Activated CD4-positive, alpha-beta T cell treated with anti-CD3 and anti-CD28 coated beads for 48 hours (primary cell): ENCODE measurements at places on chromosomes 4 and X.
A peak's percentile ranks its signal among the peaks of the same experiment; 100 is the strongest.

DNA sequence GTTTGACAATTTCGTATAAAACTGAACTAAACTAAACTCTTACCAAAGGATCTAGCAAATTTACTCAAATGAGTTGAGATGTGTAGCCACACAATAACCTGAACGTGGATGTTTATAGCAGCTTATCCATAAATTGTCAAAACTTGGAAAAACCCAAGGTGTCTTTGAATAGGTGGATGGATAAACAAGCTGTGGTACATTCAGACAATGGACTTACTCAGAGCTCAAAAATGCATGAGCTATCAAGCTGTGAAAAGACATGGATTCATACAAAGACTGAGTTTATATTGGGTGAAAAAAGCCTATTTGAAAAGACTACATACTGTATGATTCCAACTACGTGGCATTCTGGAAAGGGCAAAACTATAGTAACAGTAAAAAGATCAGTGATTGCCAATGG, 69.5 kb downstream of the LARP1B start:
- DNase-seq = no peak

GRCh38 chrX:134929808-134930207, 61.0 kb upstream of the SMIM10 start:
- peak; percentile 23 for DNase-seq

DNA sequence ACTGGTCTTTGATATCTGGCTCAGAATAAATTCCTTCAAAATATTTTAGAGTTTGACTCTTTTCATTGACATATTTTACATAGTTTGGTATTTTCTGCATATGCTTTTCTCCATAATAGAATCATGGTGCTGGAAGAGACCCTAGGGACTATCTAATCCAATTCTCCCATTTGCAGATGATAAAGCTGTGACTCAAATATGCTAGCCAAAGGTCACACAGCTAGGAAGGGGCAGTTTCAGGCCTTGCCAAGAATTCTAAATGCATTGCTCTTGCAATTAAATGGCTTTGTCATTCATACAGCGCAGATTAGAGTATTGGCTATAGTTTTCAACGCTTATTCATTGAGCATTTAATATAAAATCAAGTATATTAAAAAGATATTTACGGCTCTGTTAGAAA, 374.1 kb upstream of the RASGEF1B start:
- no peak for DNase-seq

DNA sequence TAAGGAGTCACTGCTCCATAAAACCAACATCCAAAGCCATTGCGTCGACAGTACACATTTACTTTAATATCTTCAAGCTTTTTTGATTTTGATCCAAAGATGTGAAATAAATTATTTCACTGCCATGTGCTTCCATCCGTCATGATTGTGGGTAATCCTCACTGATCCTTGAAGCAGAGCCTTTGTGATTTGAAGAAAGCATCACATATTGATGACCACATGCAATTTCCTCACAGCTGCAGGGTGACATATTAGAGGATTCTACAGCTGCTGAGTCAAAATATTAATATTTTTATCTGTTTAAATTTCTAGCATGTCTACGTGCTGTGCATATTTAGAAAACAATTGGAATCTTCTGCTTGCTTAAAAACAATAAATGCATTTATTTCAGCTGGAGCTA, 196.8 kb upstream of the ANXA3 start:
- DNase-seq = no peak

GRCh38 chr4:2367626-2368025, 50.8 kb downstream of the ZFYVE28 start:
- DNase-seq = no peak

GRCh38 chrX:69093960-69094871, 71.0 kb downstream of the PJA1 start:
- DNase-seq = peak; percentile 36

DNA sequence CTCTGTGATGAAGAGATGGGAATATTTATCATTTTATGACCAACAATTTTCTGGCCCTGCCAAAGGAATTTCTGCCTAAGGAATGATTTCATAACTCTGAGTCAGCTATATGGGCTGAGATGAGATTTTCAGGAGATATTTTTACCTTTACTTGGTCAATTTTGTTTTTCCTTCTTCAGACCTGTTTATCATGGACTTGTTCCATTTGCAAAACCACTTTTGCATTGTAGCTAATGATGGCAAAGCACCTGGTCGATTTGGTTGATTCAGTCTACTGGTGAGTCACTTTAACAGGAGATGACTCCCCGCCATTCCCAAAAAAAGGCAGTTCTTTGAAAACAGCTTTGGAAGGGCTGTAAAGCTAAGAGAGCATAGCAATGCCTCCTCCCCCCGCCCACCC, 53.3 kb downstream of the TEX13A start:
- no peak for DNase-seq

GRCh38 chr4:17283251-17283650, 228.6 kb downstream of the QDPR start:
- no peak for DNase-seq

- no peak for DNase-seq
Observed at GRCh38 chrX:30906726-30907125, 17.7 kb upstream of the TAB3 start.

DNA sequence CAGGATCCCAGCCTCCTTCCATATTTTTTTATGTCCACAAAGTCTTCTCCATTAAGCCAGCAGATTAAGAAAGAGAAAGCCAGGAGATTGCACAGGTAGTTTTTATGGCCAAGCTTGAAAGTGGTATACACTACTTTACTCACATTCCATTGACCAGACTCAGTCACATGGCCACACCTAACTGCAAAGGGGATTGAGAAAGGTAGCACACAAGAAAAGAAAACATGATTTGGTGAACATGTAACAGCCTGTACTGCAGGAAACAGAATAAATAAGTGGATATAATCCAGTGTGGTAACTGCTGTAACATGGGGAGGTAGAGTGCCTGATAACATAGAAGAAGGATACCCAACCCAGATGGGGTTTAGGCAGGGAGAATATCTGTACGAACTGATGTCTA, 43.9 kb downstream of the HOPX start:
- DNase-seq = no peak

GRCh38 chrX:143296521-143296920, 220.8 kb downstream of the SPANXN3 start:
- no peak for DNase-seq

- DNase-seq = no peak
Observed at GRCh38 chrX:121457096-121457495, 409.7 kb downstream of the GLUD2 start.

GRCh38 chrX:16629909-16630308, 20.0 kb upstream of the S100G start:
- no peak for DNase-seq
